ENCODE measurements at places on chromosomes 6 and 20.

- no peak for DNase-seq
These were observed 437.3 kb upstream of the HTR1E start for GRCh38 chr6:86500035-86500434.

DNA sequence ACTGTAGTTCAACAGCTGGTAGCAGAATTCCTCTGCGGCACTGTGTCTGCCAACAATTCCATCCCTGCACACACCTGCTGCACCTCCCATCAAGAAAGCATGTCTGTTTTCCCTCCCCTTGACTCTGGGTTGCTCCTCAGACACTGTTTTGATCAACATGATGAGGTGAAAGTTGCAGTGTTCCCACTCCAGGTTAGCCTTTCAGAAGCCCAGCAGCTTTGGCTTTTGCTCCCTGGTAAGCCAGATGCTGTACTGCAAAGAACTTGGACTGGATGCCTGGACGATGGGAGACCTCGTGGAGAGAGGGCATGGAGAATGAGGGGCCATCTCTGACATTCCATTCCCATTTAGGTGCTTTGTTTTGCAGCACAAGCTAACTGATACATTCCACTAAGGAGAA lies 79.1 kb upstream of the MAFB start:
- no peak for DNase-seq

DNA sequence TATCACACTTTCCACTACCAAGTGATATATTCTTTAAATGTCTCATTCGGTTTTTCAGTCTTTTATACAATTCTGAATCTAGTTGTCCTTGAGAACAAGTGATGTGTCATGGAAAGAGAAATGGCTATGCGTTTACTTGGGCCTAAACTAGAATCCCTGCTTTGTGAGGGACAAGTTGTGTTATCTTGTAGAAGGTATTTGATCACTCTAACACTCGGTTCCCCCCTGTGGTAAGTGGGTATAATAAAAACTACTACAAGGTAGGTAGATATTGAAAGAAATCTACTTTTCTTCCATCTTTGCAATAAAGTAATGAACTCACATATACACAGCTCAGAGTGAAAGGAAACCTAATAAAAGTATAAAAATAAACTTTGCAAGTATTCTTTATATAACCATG lies 108.9 kb downstream of the MANEA start:
- no peak for DNase-seq

- no peak for DNase-seq
These were observed 581.8 kb downstream of the CD109 start for GRCh38 chr6:74277777-74278186.

GRCh38 chr20:41286240-41286851 lies 31.2 kb downstream of the ZHX3 start:
- DNase-seq: no peak

- DNase-seq: no peak
These were observed 85.9 kb downstream of the VIP start for GRCh38 chr6:152836523-152836922.

GRCh38 chr6:19415605-19416326 lies 421.4 kb upstream of the ID4 start:
- DNase-seq: no peak

DNA sequence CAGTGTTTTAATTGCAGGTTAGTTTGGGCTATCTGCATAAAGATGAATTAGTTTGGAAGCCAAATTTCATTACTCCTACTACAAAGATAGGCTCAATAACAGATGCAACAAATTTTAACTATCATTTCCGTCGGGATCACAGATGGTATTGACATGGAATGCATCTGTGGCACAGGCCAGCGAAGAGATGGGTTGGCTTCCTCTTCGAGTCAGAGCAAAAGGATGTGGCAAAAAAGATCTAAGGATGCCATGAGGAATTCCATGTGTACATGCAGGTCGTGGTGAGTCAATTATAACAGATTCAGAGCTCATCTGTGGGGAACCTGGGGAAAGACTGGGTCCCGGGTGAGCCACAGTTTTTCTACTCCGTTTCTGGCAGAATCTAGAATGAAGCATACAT lies 83.0 kb upstream of the CITED2 start:
- no peak for DNase-seq

All from stimulated activated CD4-positive, alpha-beta T cell treated with anti-CD3 and anti-CD28 coated beads, Interleukin-1b, Interleukin-23, amount 100 ng/mL, for 24 hours (primary cell).